PC-3 (cell line): ENCODE measurements at places on chromosomes 4 and X. TPM values are rescaled to one million over a fixed set of nuclear protein-coding genes. Genes with fewer than 3 reads are reported as not detected.

The RNF128 gene
- not detected in 2 replicates for total RNA-seq

The KLHL13 gene
- total RNA-seq: 3.5 and 4.0 TPM in 2 replicates

The CNOT6L gene
- 2.6 and 5.4 TPM in 2 replicates for total RNA-seq

DNA sequence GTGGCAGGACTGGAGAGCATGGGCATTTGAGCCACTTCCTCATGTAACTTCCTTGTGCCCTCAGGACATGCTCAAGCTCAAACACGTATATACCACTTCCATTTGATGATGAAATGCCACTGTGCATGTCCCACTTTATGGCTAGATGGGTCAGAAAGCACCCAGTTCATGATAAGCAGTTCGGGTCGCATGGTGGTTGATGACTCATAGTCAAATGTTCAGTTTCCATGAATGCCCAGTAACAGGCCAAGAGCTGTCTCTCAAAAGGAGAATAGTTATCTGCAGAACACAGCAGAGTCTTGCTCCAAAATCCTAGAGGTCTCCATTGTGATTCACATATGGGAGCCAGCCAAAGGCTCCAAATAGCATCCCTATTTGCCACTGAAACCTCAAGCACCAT is 48.9 kb upstream of the SPIN3 start:
- peak; percentile 5 for DNase-seq
- H3K4me1 ChIP-seq: no peaks in the 10 kb centered on the region
- no peak overlapping the region for H3K4me3 ChIP-seq

GRCh38 chr4:138052806-138053632 is 189.1 kb downstream of the SLC7A11 start:
- H3K4me1 ChIP-seq: peaks cover 41% of the 10 kb centered on the region
- H3K27ac ChIP-seq: peak overlapping the region; percentile 94
- no peak for DNase-seq
- peak overlapping the region; percentile 67; the same call in 1 of the 2 replicates for H3K4me3 ChIP-seq
- no peaks in the 10 kb centered on the region for H3K36me3 ChIP-seq
- H3K27me3 ChIP-seq: no peaks in the 10 kb centered on the region

GRCh38 chr4:71185037-71185436 is 153.8 kb upstream of the SLC4A4 start:
- no peaks in the 10 kb centered on the region for H3K36me3 ChIP-seq
- no peak for DNase-seq
- H3K27ac ChIP-seq: no peak overlapping the region
- peaks cover 16% of the 10 kb centered on the region for H3K27me3 ChIP-seq
- H3K4me3 ChIP-seq: no peak overlapping the region

DNA sequence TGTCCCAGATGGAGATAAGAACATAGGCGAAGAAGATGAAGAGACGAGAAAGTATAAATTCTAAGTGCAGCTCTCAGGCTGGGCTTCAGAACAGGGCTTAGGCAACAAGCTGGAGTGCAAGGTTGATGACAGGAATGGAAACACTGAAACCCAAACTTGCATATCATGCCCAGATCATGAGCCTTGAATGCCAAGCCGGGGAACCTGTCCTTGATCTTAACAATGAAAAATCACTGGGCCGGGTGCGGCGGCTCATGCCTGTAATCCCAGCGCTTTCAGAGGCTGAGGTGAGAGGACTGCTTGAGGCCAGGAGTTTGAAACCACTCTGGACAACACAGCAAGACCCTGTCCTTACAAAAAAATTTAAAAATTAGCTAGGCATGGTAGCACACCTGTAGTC is 17.2 kb downstream of the AFAP1 start:
- no peak for DNase-seq
- H3K27me3 ChIP-seq: no peaks in the 10 kb centered on the region
- no peak overlapping the region for H3K4me3 ChIP-seq
